Fibroblast of villous mesenchyme (primary cell): ENCODE measurements at places on chromosomes 1 and 21. TPM values are rescaled to one million over a fixed set of nuclear protein-coding genes. Genes with fewer than 3 reads are reported as not detected.

Gene OR2L3
- not detected in 2 replicates for total RNA-seq

Gene TNFRSF25
- 2.9 and 3.9 TPM in 2 replicates for total RNA-seq

Gene SNRPE
- 38.7 and 53.1 TPM in 2 replicates for total RNA-seq

Gene PCSK9
- 2.6 and 9.1 TPM in 2 replicates for total RNA-seq

Gene RNU1-2
- total RNA-seq = under 0.01 TPM in 1 of 2 replicates, not detected in the other

Gene IL23R
- not detected in 2 replicates for total RNA-seq

Gene PDC
- total RNA-seq = 0.43 TPM in 1 of 2 replicates, not detected in the other
